ENCODE measurements at places on chromosomes 5 and 9.

- no peak for DNase-seq
Observed at GRCh38 chr5:154421868-154422267, 23.9 kb upstream of the SAP30L start.

- no peak for DNase-seq
Observed at GRCh38 chr5:66884564-66885243, 288.5 kb downstream of the MAST4 start.

GRCh38 chr5:87307796-87308423 is 40.2 kb downstream of the RASA1 start:
- no peak for DNase-seq

- no peak for DNase-seq
Observed at GRCh38 chr5:173572431-173573125, 43.9 kb downstream of the BOD1 start.

GRCh38 chr9:33329117-33329563 is 38.8 kb downstream of the NFX1 start:
- peak; percentile 75 for DNase-seq

- DNase-seq, result no peak
Observed at GRCh38 chr9:135533674-135534073, 12.3 kb upstream of the OBP2A start.

DNA sequence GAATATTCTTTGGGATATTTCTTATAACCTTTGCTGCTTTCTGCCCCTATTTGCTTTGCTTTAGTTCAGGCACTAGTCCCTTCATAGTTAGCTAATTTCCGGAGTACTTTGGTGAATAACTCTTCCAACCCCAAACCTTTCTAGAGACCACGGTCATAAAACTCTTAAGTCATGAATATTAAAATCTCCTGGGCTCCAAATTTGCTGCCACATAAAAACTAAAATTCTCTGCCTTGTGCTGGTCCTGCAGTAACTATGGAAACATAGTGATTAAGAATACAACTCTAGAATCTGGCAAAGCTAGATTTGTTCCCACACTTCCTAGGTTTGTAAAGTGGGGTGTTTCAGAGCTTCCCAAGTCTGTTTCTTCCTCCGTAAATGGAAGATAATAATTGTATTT is 10.0 kb upstream of the ACTBL2 start:
- no peak for DNase-seq

DNA sequence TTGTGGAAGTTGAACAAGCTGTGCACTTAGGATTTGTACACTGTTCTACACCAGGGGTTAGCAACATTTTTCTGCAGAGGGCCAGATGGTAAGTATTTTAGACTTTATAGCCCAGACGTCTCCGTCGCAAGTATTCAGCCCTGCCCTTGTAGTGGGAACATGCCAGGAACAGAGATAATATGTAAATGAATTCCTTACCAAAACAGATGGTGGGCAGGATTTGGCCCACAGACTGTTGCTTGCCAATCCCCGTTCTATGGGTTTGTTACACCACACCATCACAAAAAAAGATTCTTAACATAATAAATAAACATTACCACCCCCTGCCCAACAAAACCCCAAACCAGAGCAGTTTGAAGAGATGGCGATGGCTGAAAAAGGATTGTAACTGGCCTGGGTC is 74.3 kb downstream of the AMBP start:
- DNase-seq, result peak; percentile 79

- no peak for DNase-seq
Observed at GRCh38 chr5:41191249-41191648, 22.1 kb downstream of the C6 start.

GRCh38 chr5:88060194-88060593 is 208.5 kb downstream of the TMEM161B start:
- DNase-seq, result no peak

DNA sequence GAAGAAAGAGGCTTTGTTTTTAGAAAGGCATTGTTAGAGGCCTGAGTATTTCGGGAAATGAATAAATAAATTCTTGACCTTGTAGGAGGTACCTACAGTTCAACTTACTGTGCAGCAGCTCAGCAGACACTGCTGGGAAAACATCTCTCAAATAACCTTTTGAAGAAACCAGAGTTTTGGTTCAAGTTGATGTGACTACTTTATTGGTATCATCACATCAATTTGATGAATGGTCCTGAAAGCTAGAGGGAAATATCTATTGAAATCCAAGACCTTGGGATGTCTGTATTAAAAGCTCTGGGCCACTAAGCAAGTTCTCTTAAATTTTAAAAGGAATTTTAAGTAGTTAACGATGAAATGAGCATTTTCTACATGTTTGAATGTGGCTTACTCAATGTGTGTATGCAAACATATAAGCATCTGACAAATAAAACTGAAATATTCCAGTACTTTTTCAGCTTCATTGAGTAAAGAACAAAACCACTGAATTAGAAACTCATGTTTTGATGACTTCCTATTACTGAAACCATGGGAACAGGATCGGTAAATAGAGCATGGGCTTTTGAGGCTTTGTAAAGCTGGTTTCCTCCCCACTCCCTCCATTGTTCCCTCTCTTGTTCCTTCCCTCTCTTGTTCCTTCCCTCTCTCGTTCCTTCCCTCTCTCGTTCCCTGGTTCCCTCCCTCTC is 36.7 kb downstream of the SLC27A6 start:
- DNase-seq, result no peak

- no peak for DNase-seq
Observed at GRCh38 chr5:73797132-73797510, 171.1 kb downstream of the ARHGEF28 start.

DNA sequence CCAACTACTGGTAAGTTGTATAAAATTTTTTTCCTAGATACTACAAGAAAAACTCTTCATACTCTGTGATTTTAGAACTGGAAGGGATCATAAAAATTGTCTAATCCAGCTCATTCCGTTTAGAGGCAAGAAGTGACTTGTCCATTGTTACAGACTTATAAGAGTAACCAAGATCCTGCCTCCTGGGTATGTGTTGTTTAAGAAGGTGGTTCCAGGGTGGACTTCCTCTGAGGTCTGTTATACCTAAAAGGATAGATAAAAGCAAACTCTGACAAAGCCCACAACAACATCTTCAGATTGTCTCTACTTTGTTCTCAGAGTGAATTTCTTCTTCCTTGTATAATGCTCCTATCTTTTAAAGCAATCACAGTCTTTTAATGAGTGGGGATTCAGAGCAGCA is 24.2 kb downstream of the TGFBR1 start:
- no peak for DNase-seq

DNA sequence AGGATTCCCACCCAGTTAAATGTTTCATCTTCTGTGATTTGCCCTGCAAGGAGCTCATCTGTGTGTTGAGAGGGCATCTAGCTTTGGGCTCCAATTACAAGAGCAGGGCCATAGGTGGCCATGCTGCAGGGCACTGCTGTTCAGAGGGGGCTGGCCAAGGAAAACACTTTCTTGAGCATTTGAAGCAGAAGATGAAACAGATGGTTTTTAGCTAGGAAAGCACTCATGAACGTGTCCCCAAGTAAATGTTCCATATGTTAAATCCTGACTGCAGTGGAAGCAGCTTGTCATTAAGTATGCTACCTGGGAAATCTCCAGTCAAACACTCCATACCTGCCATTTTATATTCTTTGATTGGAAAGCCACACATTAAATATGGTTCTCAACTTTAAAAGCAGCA is 176.6 kb downstream of the FBXL7 start:
- no peak for DNase-seq

DNA sequence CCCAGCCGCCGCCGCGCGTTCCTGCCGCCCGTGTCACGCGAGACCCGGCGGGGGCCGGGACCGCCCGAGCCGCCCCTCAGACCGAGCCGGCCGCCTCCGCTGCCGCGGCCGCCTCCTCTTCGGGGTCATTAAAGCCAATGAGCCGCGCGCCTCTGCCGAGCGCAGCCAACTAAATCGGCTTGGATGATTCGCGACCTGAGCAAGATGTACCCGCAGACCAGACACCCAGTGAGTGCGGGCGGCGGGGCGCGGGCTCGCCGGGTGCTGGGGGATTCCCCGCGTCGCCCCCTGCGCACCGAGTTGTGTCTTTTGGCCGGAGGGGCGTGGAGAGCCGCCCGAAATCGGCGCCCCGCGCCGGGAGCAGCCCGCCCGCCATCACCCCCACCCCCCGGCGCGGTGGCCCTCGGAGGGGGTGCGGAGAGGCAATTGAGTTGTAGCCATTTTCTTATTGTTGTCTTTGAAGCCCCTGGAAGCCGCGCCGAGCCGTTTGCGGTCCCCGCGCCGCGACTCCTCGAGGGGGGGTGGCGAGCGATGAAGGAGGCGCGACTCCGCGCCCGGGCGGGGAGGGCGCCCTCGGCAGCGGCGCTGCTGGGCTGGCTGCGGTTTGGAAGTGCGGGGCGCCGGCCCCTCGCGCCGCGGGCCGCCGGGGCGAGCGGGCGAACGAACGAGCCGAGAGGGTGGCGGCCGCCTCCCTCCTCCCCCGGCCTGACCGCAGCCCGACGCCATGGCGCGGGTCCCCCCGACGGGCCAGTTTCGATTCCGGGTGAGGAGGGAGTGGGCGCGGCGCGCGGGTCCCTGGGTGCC is 1.0 kb downstream of the TLE4 start:
- DNase-seq, result peak; percentile 38

GRCh38 chr5:1665803-1666202 is 133.8 kb downstream of the MRPL36 start:
- DNase-seq, result no peak

- peak; percentile 56 for DNase-seq
Observed at GRCh38 chr9:83346655-83347420, 191.4 kb downstream of the FRMD3 start.

- DNase-seq, result no peak
Observed at GRCh38 chr5:81078930-81079329, 118.8 kb downstream of the RASGRF2 start.

DNA sequence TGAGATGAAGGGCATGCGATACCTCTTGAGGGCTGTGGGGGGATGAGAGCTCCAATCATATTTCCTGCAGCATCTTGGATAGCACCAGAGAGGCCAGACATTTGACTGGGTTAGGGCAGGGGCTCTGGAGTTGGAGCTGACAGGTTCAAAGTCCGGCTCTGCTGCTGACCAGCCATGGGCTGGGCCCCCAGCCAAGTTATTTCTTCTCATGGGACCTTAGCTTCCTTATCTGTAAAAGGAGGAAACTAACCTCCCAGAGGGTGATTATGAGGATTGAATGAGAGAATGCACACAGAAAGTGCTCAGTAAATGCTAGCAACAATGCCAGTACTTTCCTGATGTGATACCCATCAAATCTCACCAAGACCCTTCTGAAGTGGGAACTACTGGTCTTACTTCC is 65.2 kb upstream of the SLC25A51 start:
- DNase-seq, result peak; percentile 43

- DNase-seq, result no peak
Observed at GRCh38 chr5:1814183-1815020, 13.2 kb downstream of the NDUFS6 start.

GRCh38 chr9:109536859-109537258 is 38.8 kb upstream of the PTPN3 start:
- no peak for DNase-seq

DNA sequence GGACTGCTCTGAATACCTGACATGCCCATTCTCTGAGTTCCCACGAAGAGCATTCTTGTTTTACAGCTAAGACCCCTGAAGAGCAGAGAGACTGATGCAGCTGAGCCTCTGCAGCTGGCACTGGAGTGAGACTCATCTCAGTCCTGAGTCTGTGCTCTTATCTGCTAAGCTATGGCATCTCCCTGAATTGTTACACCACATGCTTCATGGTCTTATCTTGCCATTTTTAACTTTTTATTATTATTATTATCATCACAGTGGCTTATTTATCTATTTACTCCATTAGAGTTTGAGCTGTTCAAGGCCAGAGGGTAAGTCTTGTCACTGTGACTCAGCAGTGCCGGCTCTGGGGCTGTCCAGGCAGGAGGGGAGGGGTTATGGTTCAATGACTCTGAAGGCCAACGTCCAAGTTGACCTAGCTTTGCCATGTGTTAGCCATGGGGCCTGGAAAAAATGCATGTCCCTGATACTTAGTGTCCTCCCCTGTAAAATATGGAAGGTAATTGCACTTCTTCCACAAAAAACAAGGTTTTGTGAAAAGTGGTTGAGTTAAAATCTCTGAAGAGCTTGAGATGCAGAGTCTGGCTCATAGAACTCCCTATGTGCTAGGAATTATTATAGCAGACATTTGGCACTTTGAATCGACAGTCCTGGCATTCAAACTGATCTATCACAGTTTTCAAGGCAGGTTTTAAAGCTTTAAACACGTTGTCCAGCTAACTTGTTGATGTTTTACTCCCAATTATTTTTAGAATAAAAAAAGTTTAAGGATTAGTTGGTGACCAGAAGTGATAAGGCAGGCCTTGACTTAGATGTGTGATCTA is 94.6 kb downstream of the ALDH1A1 start:
- DNase-seq, result peak; percentile 53

DNA sequence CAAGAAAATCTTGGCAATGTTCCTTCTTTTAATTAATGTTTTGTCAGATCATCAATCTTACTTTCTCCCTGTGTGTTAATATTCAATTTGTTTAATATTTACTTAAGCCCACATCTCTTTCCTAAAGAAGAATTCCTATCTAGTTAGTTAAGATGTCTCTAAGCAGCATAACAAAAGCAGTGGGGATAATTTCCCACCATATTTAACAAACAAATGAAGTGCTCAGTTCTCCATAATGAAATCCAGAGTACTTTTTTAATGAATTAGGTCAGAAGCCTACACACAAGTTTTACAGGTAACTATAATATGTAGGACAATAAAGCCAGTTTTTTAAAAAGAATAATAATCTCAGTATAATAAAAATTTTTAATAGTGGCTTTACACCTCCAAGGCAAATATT is 1918.8 kb downstream of the EFNA5 start:
- no peak for DNase-seq

Measured in umbilical cord (tissue), 2 donors.